ENCODE measurements at places on chromosomes 4 and X.

- DNase-seq = peak; percentile 78
These were observed 1674.0 kb upstream of the PCDH7 start for GRCh38 chr4:29046186-29046585.

GRCh38 chrX:70433848-70434351, 10.7 kb upstream of the DLG3 start:
- peak; percentile 33 for DNase-seq

- no peak for DNase-seq
These were observed 153.6 kb downstream of the AFAP1 start for GRCh38 chr4:7786040-7786439.

DNA sequence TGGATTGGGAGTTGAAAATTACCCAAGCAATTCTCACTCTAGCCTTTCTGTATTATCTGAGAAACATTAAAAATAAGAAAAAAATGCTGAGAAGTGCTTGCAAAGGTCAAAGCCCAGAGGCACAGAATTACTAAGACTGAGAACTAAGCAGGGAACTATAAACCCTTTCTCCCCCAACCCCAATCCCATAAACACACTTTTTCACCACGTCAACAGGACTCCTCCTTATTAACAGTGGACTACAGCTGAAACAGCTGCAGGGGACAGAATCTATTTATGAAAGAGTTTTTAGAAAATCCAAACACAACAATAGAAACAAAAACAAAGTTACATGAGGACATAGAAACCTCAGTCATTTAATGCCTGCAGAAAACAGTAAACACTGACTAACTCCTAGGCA, 984.1 kb downstream of the TRAM1L1 start:
- DNase-seq = no peak

DNA sequence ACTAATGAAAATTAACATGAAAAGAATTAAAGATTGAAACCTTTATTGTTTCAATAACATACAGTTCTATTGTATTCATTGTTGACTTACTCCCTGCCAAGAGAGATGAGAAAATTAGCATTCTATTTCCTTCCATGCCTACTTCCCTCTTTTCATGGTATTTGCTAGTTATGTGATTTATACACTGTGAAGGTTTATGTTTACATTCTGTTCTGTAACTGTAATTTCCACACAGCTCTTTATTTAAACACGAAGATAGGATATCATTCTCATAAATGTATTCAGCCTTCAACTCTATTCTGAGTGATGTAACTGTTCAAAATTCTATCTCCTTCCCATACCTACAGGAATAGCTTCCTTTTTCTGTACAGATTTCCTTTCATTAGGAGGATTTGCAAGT, 6.6 kb downstream of the CCDC110 start:
- DNase-seq = no peak

- peak; percentile 62 for DNase-seq
These were observed 126.7 kb downstream of the FRYL start for GRCh38 chr4:48653217-48654014.

DNA sequence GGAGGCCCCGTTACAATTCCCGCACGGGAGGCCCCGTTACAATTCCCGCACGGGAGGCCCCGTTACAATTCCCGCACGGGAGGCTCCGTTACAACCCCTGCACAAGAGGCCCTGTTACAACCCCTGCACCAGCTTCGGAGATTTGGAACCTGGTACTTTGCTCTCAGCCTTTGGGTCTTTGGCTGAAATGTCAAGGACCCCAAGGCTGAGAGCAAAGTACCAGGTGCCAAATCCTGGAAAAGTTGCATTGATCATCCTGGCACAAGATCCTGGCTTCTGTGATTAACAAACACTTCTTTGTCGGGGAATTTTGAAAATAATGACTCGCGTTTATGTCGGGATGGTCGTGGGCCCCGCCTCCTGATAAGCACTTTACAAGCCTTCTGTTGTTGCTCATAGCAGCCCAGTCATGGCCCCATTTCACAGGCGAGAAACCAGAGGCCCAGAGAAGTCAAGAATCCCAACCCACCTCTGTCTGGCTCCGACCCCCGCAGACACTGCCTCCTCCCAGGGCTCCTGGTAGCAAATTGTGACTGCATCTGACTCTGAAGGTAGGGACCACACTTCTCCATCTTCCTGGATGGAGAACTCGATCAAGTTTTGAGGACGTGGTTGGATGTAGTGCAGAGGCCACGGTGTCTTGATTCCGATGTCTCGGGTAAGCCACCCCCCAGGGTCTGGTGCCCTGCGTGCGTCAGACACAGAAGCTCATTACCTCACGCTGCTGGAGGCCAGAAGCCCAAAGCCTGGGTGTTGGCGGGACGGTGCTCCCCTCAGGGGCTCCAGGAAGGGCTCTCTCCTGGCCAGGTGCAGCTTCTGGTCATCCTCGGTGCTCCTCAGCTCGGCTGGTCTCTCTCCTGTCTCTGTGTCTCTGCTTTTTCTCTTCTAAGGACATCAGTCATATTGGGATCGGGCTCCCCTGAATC, 60.3 kb downstream of the ADRA2C start:
- DNase-seq = no peak

- no peak for DNase-seq
These were observed 31.1 kb downstream of the SYTL4 start for GRCh38 chrX:100700809-100701208.

- no peak for DNase-seq
These were observed 464.7 kb upstream of the FAM47C start for GRCh38 chrX:36543499-36543898.

DNA sequence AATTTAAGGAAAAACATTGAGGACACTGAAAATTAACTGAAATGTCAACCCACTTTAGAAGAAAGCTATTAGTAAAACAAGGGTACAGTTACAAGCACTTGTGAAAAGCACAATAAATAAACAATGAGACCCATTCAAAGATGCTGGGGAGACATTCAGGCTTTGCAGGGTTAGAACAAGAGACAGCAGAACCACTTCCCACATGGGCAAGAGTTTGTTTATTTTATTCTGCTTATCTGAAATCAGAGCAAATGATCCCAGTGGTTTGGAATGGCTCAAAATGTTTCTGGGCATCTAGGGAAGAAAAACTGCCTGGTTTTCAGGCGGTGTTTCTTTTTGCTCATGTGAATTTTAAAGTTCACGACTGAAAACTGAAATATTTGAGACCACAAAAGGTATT, 42.4 kb downstream of the PPP3CA start:
- peak; percentile 11 for DNase-seq

- DNase-seq = no peak
These were observed 87.2 kb downstream of the RASL11B start for GRCh38 chr4:52949336-52949735.

DNA sequence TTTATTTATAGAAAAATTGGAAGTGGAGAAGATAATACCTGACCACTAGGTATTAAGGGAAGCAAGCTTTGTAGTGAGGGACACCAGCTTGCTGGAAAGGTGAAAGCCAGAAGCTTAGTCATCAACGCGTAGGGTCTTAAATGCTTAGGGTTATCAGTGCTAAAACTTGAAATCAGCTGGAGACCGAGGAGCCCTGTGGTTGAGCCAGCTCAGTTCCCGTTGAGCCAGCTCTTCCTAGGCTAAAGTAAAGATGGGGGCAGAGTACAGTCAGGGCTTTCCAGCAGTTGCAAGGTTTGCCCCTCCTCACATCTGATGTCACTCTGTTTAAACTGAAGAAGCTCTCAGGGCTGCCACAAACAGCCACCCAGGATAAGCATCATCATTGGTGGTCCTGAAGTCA, 240.7 kb downstream of the DCLK2 start:
- no peak for DNase-seq

- peak; percentile 37 for DNase-seq
These were observed 48.8 kb downstream of the CLDN34 start for GRCh38 chrX:10015723-10016518.

- DNase-seq = no peak
These were observed 8.6 kb upstream of the ENPEP start for GRCh38 chr4:110467400-110467799.

DNA sequence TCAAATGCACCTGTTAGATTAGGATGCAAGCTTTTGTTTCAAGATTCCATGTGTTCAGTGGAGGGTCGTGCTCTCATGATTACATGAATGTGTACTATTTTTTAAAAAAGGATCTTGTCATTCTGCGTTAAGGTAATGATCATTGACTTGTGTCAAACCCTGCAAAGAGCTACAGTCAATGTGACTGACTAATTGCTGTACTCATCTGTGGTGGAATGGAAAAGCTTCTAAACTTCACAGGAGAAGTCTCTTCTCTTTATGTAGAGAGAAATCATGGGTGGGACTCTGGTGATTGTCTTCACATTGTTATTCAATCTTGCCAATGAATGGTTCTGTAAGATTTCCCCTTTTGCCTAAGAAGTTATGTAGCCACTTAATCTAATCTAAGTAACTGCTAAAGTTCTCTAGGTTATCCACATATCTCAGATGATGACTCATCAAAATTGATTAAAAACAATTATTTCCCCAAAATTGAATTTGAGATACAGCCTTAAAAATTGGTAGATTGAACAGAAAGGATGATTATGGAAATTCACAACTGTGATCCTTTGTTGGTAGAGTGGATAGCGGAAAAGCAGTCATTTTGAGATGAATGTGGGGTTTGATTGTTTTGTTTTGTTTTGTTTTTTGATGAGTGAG, 6.7 kb downstream of the MAGEE1 start:
- DNase-seq = no peak

- peak; percentile 27 for DNase-seq
These were observed at the start of gene CCDC160 for GRCh38 chrX:134236626-134237614. Gene CCDC160, plus strand, starts transcription at chrX:134237182. Its CDS starts 7,619 bp downstream, at chrX:134244801.
